Activated naive CD8-positive, alpha-beta T cell treated with anti-CD3 and anti-CD28 coated beads for 36 hours (primary cell): ENCODE measurements at places on chromosomes 6 and 20.

DNA sequence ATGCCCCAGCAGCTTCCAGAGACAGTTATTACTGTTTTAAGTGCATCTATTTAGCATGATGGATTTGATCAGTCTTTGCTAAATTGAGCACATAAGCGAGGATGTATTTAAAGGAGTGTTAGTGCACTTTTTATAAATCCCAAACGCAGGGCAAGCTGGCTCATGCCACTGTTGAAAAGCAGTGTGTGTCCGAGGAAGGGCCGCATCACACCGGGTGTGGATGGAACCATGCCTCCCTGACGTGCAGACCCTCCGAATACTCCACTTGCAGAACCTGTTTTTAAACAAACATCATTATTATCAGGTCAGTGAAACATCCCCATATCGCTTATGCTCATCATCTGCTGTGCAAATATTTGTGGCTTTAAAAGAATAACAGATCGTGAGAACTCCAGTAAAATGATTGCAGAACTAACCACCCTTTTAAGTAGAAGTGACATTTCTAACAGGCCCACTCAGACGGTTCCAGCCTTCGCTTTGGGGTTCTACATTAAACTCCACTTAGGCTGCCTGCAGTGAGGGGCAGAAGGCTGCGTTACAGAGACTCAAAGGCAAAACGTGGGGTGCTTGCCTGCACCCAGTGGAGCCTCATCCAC is 190.1 kb downstream of the CDH4 start:
- H3K36me3 ChIP-seq = no peaks in the 10 kb centered on the region
- no peaks in the 10 kb centered on the region for H3K4me1 ChIP-seq
- H3K4me3 ChIP-seq = no peak overlapping the region

- H3K4me1 ChIP-seq = no peaks in the 10 kb centered on the region
- no peak overlapping the region for H3K27ac ChIP-seq
- DNase-seq = no peak
- H3K36me3 ChIP-seq = peaks cover 2% of the 10 kb centered on the region
Measured at GRCh38 chr20:43774754-43775153, 48.0 kb upstream of the GTSF1L start.

DNA sequence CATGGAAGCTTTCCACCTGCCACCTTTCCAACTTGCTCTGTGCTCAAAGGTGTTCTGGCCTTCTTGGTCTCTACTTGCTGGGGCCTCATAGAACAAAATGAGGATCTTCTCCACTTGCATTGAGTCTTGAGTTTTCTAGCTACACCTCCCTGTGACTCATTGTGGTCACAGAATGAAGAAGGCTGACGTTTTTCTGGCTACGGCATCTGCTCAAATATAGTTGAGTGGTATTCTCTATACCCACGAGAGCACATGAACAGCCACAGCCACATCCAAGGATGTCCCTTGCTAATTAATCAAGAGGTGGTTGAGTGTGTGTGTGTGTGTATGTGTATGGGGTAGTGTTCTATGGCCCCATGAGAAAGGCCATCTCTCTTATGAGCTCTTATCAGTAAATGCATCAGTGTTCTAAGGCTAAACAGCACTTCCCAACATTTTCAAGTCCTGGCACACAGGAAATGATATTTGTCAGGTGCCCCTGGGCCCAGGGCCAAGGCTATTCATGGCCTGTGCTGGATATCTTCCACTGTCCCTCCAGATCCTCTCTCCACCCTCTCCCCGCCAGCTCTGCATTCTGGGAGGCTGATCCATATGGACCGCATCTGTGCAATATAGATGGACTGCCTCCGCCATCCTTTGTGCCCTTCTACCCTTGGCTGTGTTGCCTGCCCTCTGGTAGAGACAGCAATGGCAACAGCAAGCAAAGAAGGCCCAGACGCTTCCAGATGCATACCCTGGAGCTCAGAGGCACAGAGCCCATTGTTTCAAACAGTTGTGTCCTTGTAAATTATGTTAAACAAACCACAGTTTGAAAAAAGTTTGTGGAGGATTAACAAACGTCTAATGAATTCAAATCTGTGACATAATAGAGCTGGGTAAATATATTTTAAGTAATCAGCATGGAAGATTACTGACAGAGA is 150.2 kb downstream of the LRFN2 start:
- DNase-seq = no peak
- H3K36me3 ChIP-seq = no peaks in the 10 kb centered on the region
- no peak overlapping the region for H3K4me3 ChIP-seq
- no peaks in the 10 kb centered on the region for H3K4me1 ChIP-seq
- H3K27ac ChIP-seq = no peak overlapping the region
- no peaks in the 10 kb centered on the region for H3K27me3 ChIP-seq

- no peaks in the 10 kb centered on the region for H3K27me3 ChIP-seq
- H3K4me1 ChIP-seq = no peaks in the 10 kb centered on the region
- H3K36me3 ChIP-seq = no peaks in the 10 kb centered on the region
Measured at GRCh38 chr20:7459083-7459482, 481.2 kb downstream of the HAO1 start.

GRCh38 chr20:48064929-48065328 is 279.6 kb upstream of the SULF2 start:
- no peak overlapping the region for H3K27ac ChIP-seq
- H3K27me3 ChIP-seq = peaks cover 5% of the 10 kb centered on the region
- DNase-seq = no peak

- no peak overlapping the region for H3K27ac ChIP-seq
- H3K36me3 ChIP-seq = no peaks in the 10 kb centered on the region
- no peaks in the 10 kb centered on the region for H3K27me3 ChIP-seq
- H3K4me3 ChIP-seq = no peak overlapping the region
- no peak for DNase-seq
- peaks cover 3% of the 10 kb centered on the region for H3K4me1 ChIP-seq
Measured at GRCh38 chr6:74114428-74114827, 418.4 kb downstream of the CD109 start.

GRCh38 chr6:141641951-141642350 is 490.8 kb upstream of the GJE1 start:
- DNase-seq = no peak
- no peak overlapping the region for H3K27ac ChIP-seq
- H3K4me1 ChIP-seq = no peaks in the 10 kb centered on the region

GRCh38 chr6:99629293-99629692 is 22.7 kb downstream of the PRDM13 start:
- DNase-seq = no peak
- no peaks in the 10 kb centered on the region for H3K36me3 ChIP-seq
- no peak overlapping the region for H3K27ac ChIP-seq
- no peaks in the 10 kb centered on the region for H3K4me1 ChIP-seq

- H3K27ac ChIP-seq = no peak overlapping the region
- H3K4me3 ChIP-seq = no peak overlapping the region
- no peak for DNase-seq
Measured at GRCh38 chr6:47924001-47924400, 142.2 kb downstream of the OPN5 start.

GRCh38 chr6:111033628-111034289 is 51.9 kb downstream of the RPF2 start:
- H3K4me3 ChIP-seq = no peak overlapping the region
- no peaks in the 10 kb centered on the region for H3K27me3 ChIP-seq
- no peak overlapping the region for H3K27ac ChIP-seq
- H3K36me3 ChIP-seq = no peaks in the 10 kb centered on the region
- DNase-seq = no peak

GRCh38 chr20:54090230-54091119 is 20.1 kb upstream of the BCAS1 start:
- no peaks in the 10 kb centered on the region for H3K27me3 ChIP-seq
- peaks cover 2% of the 10 kb centered on the region for H3K4me1 ChIP-seq
- no peak for DNase-seq
- no peak overlapping the region for H3K27ac ChIP-seq
- no peaks in the 10 kb centered on the region for H3K36me3 ChIP-seq

DNA sequence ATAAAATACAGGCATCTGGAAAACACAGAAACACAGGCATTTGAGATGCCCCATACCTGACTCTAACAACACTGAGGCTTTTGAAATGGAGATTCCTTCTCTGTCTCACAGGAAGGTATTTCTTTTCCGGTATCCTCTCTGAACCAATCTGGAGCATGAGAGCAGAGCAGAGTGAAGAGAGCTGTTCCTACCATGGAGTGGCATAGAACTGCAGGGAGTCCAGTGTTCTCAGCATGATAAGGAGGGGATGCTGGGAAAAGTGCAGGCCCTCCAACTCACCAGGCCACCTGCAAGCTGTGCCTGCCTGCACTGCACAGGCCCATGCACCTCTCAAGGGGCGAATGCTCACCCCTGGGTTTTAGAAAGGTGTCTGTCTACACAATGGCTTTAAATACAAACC is 89.2 kb downstream of the FOXA2 start:
- H3K36me3 ChIP-seq = no peaks in the 10 kb centered on the region
- H3K27ac ChIP-seq = no peak overlapping the region
- no peak overlapping the region for H3K4me3 ChIP-seq
- no peak for DNase-seq

GRCh38 chr6:25706314-25707014 is 48.1 kb upstream of the SLC17A4 start:
- no peak overlapping the region for H3K27ac ChIP-seq
- no peaks in the 10 kb centered on the region for H3K4me1 ChIP-seq
- no peak for DNase-seq
